A172 (cell line): ENCODE measurements at places on chromosomes 6 and 20. TPM values are rescaled to one million over a fixed set of nuclear protein-coding genes. Genes with fewer than 3 reads are reported as not detected.

DNA sequence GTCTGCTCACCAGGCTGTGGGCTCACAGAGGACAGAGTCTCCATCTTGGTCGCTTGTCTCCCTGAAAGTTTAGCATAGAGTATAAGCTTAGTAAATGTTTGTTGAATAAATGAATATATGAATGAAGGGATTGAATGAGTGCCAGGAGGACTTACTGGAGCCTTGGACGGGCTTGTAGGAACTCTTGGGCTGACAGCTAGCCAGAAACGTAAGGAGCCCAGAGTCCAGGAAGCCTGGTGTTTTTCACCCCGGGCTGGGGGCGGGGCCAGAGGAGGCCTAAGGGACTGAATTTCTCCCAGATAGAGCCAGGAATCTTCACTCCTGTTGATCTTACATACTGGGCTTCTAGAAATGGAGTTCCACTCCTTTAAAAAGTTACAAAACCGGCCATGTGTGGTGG, 68.5 kb upstream of the SRSF6 start:
- no peak for DNase-seq

DNA sequence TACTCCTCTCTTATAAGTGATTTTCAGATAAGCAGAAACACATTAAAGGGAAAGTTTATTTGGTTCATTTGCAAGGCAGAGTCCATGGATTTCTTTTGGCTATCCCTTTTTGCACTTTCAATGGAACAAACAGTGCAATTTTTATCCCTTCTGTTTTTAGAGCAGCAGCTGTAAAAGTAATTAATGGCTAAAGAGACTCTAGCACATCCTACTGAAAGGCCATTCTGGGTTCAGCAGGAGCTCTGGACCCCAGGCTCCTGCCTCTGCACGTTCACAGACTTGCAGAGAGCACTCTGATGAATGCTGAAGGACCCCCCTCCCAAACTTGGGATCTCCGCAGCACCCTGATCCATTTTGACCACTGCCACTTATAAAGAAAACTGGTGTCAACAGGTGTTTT, 40.3 kb upstream of the PDE7B start:
- DNase-seq = no peak

GRCh38 chr6:165008971-165009370, 300.4 kb downstream of the C6orf118 start:
- no peak for DNase-seq

- peak; percentile 47 for DNase-seq
Measured at GRCh38 chr20:2005831-2006426, 12.1 kb upstream of the PDYN start.

- DNase-seq = no peak
Measured at GRCh38 chr6:141303907-141304306, 828.8 kb upstream of the GJE1 start.

DNA sequence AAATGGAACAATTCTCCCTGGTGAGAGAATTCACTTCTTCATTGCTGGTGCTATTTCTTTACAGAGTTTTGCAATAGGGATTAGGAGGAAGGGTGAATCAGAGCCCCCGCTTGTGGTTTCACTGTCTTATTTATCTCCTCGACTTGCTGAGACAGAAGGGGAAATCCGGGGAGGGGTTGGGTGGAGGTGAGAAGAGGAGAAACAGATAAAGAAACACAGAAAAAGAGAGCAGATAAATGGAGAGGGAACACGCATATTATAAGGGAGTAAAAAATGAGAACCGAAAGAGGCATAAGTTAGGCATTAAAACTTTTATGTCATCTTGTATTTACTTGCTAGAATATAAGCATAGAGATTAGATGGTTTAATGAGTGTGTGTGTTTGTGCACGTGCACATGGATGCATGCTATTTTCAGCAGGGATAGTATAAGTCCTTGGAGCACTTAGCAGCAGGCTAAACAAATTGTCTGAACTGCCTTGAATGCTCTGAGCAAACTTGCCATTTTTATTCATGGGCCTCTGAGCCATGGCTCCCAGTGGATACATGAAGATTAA, 105.0 kb downstream of the OLIG3 start:
- peak; percentile 77 for DNase-seq

GRCh38 chr6:35061651-35062410, 79.3 kb downstream of the TCP11 start:
- DNase-seq = no peak

GRCh38 chr20:2387180-2387577, 6.5 kb downstream of the TGM6 start:
- peak; percentile 60 for DNase-seq

DNA sequence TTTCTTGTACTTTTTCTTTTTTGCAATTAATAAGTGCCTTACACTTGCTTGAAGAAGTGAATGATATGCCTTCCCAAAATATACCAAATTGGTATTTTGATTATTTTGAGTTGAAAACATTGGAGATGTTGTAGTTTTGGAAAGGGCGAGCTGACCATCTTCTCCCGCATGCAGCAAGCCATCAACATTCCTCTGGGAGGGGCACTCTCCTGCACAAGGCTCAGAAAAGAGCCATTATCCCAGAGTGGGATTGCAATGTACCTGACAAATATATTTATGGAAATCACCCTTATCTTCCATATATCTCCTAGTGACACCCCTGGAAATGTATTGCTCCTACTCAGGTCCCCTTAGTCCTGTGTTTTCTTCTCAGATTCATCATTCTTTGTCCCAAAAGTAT, 22.8 kb upstream of the PNRC1 start:
- DNase-seq = no peak

- DNase-seq = no peak
Measured at GRCh38 chr6:33904050-33904746, 100.4 kb upstream of the MLN start.

- DNase-seq = no peak
Measured at GRCh38 chr6:142374091-142374770, 72.4 kb downstream of the ADGRG6 start.

GRCh38 chr6:29809249-29809648, 18.4 kb upstream of the HLA-G start:
- no peak for DNase-seq

GRCh38 chr6:82015526-82015925, 232.0 kb downstream of the IBTK start:
- DNase-seq = no peak

DNA sequence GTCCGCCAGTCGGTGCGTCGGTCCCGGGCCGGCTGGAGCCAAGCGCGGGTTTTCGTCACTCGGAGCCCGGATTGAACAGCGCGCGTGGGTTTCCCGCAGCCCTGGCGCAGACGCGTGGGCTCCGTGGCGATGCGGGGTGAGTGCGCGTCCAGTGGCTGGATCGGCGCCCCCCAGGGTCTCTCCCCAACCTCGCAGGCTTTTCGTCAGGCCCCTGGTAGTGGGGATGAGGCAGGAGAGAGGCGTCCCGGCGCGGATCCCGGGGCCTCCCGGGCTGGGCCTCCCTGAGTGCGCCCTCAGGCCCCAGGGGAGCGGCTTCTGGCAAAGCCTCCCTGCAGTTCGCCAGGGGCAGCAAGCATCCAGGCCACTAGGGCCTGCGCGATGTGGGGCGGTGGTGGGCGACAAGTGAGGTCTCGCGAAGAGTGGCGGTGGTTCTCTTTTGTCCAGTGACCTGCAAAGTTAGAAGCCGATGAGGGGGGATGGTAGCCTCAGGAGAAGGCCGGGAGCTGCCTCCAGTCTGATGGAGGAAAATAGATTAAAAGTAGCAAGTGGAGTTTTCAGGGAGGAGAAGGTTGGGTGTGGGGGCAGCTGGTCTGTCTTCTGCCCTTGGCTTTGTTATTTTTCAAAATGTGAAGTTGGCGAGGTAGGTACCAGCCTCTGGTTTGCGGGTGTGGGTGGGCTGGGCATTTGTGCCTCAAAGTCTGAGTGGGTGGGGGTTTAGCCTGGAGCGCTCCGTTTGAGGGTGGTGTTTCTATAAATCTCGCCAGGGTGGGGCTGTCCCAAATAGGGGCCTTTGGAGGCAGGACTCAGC, 1.6 kb downstream of the TOX2 start:
- no peak for DNase-seq

DNA sequence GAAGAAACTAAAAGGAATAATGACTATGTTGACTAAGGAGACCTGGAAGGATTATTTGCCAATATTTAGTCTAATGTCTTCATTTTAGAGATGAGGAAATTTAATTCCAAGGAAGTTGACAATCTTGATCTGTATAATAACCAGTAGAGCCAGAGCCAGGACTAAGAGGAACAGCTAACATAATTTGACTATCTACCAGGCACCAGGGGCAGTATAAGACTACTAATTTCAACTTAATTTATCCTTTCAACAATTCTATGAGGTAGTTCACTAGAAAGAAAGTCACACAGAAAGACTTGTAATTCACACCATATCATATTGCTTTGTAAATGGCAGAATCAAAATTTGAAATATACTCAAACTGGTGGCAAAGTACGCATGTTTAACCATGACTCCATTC, 273.0 kb upstream of the STXBP5 start:
- peak; percentile 3 for DNase-seq

DNA sequence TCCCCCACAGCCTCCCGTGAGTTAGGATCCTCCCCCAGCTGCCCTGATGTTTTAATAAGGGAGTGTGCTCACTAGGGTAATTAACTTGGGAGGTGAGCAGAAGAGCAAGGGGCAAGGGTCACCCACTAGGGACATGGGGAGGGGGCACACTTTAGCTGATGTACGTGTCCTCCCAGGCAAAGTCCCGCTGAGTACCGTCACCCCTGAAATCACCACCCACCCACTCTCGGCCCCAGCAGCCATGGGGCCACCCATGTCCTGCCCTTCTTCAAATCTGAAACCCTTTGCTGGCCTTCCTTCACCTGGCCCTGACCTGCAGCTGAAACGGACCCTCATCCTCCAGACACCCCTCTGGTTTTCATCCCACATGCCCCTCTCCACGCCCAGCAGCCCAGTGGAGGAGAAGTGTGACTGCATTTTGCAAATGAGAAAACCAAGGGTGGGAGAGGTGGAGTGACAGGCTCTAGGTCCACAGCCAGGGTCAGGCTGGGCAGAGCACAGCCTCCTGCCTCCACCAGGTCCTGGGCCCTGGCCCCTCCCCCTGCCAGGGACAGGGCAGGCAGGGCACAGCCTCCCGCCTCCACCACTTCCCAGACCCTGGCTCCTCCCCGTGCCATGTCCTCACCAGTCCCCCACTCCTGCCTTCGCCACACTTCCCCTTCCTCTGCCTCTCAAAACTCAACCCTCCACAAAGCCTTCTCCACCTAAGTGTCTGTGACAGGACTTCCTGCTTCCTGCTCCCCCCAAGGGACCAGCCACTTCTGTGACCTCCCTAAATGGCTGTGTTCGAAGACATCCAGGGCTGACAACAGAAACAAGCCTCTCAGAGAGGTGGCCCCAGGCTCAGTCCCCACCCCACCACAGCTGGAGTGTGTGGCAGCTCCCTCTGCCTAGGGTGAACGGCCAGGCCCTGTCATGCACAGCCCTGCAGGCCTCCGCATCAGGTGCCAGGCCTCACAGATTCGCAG, 15.1 kb downstream of the ACSS1 start:
- DNase-seq = no peak

DNA sequence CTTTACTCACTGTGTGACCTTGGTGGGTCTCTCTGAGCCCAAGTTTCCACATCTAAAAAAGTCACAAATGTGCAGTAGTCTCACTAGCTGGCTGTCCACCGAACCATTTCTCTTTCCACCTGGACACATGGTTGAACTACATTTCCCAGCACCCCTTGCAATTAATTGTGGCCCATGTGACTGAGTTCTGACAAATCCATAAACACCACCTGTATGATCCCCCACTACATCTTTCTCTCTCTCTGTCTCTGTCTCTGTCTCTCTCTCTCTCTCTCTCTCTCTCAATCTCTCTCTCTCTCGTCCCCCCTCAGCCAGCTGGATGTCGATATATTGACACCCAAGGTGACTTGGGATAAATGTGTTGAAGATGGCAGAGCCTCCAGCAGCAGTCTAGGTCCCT, 42.8 kb downstream of the SNHG17 start:
- no peak for DNase-seq

DNA sequence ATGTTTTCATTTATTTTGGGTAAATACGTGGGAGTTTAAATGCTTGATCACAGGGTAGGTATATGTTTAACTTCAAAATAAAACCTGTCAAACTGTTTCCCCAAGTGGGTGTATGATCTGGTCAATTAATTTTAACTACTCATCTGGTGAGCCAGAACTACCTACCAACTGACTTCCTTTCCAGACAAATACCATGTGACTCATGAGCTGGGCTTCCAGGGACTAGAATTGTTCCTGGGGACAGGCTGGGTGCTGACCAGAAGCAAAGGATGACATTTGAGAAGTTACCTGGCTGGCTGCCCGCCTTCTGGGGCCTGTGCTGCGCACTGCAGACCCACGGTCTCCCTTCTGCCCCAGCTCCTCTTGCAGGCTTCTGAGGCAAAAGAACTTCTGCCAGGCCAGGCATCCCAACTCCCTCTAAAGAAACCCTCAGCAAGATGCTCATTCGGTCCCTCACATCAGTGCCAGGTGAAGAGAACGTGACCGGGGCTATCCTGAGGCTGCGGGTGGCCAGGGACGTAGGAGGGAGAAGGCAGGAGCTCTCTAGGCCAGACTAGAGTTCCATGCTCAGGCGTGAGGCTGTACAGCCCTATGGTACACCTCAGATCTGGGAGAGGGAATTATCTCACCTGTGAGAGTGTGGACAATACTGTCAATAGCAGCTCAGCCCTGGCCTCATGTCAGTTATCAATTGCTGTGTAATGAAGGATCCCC, 103.6 kb downstream of the JPH2 start:
- DNase-seq = peak; percentile 59

GRCh38 chr6:163766936-163767335, 352.4 kb downstream of the QKI start:
- DNase-seq = no peak

- DNase-seq = peak; percentile 29
Measured at GRCh38 chr20:10802236-10802635, 128.4 kb upstream of the JAG1 start.

SLC22A2 gene
- 0.69 and 1.2 TPM in 2 replicates for total RNA-seq

SIRPD gene
- total RNA-seq = not detected in 2 replicates

CFB gene
- total RNA-seq = 3.7 and 4.0 TPM in 2 replicates

GPSM3 gene
- 3.1 and 3.4 TPM in 2 replicates for total RNA-seq

KCNG1 gene
- 6.2 and 12.4 TPM in 2 replicates for total RNA-seq

TCP11 gene
- not detected in 2 replicates for total RNA-seq

CDSN gene
- not detected in 2 replicates for total RNA-seq

FAM83C gene
- 0.24 TPM in 1 of 2 replicates, not detected in the other for total RNA-seq

CLDN20 gene
- total RNA-seq = not detected in 2 replicates

POPDC3 gene
- 29.4 and 45.7 TPM in 2 replicates for total RNA-seq

CLVS2 gene
- not detected in 2 replicates for total RNA-seq

FAM120B gene
- total RNA-seq = 6.1 and 7.4 TPM in 2 replicates

OTOR gene
- total RNA-seq = not detected in 2 replicates

NAA20 gene
- 92.8 and 106 TPM in 2 replicates for total RNA-seq

CDK19 gene
- 10.2 and 10.5 TPM in 2 replicates for total RNA-seq

MDFI gene
- total RNA-seq = not detected in 2 replicates

DNAH8 gene
- total RNA-seq = not detected in 2 replicates

BCAS1 gene
- total RNA-seq = 0.07 TPM in 1 of 2 replicates, not detected in the other
